ENCODE measurements at places on chromosomes 5 and 9.

DNA sequence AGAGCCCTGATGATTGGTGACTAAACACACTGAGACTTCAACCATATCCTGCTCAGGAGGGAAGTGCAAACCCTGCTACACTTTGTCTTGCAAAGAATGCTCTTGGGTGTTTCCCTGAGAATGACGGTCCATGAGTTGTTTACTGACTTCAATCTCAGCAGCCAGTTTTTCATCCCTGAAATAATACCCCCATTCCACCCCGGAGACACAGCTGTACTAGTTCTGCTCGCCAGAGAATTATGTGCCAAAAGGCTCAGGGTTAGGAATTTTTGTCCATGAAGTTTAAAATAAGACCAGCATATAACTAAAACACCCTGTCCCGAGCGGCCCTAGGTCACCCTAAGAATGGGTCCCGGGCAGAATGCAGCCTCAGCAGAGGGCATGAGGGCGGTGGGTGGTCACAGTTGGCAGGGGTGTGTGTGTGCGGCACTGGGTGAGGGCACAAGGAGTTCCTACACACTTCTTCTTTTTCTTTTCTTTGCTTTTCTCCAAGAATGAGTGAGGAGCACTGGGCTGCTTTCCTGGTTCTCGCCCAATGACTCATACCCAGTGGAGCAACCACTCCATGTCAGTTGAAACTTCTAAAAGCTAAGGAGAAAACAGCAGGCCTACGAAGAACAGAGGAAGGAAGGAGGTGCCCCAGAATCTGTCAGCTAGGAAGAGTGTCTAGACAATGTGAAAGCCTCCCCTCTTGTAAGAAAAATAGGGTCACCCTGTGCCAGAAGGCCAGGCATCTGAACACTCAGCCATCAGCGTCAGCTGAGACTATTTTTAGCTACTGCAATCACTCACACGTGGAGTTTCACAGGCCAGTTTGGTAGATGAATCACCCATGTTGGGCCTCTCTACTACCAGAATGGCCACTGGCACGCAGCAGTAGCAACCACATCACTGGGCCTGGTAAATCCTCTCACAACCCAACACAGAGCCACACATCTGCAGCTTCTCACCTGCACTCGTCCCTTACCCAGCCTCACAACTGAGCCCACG lies 105.9 kb downstream of the DPYSL3 start:
- DNase-seq = no peak

DNA sequence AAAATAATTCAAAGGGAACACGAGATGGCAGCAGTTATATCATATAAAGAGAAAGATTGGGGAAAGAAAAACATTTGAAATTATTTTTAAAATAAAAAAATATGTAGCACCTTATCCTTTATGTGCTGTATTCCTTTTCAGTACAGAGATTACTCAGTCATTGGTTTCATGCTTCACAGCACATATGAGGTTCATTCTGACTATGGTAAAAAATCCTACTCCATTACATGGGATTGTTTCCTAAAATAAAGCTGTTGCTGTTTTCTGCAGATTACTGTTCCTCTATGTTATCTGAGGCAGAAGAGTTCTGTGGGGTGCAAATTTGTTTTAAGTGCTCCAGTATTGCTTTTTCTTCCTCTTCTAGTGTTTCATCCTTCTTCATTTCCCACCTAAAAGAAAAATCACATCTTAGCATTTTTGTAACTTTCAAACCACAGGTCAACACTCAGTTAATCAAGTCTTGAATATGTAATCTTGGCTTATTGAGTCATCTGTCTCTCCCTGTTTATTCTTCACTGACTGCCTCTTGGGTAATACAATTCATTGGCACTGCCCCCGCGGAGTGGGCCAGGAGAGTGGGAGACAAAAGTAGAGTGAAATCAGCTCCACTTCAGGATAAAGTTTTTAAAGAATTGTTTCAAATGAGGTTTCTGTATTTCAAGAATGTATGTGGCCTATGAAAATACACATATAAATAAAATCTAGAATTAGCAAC lies 412.5 kb upstream of the POU5F2 start:
- DNase-seq = no peak

DNA sequence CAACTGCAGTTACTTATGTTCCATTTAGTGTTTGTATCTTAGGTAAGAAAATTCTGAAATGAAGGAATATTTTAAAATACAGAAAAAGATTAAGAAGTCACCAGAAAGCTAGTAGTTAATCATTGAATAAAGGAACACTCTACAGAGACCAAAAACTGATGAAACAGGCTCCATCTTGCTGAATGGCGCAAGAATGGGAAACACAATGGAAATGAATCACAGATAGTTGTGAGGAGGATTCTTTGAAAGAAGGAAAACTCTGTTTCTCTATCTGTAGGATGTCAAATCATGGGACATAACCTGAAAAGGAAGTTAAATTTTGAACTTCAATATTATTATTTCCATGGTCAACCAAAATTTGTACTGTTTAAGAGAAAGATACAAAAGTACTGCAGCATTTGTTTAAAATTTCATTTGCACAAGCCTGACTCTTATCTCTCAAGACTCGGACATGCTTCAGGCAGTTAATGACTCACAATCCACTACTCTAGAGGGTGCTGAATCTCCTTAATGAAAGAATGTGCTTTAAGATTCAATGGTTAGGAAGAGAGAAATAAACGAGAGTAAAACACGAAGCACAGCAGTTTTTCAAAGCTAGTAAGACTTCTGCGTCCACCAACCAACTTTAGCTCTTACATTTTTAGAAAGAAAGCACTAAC lies 1064.4 kb upstream of the DMAC1 start:
- no peak for DNase-seq

GRCh38 chr5:127994087-127994660 lies 89.4 kb upstream of the SLC12A2 start:
- no peak for DNase-seq

DNA sequence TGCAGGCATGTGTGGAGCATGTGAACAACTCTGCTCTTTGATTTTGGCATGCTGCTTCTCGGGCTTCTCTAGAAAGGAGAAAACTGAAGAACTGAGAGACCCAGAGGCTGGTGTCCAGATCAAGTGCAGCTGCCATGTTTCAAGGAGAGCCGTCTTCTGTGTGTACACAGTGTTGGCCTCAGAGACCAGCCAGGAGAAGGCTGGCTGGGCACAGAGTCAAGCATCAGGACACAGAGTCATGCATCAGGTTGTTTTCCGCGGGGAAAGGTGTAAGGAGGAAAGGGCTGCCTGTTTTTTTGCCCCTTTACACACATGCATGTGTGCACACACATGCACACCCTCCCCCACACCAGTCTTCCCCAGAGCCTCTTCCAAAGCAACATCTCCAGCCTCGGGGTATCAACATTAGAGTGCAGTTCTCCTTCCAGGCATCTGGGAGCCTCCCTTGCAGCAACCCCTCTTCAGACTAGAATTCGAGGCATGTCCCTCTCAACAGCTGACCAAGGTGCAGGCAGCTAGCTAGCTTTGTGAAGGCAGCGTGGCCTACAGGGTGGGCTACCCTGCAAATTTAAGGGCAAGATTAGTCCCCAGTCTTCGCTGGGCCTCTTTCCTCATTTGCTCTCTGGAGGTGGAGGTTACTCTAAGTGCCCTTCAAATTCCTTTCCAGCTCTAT lies 180.9 kb downstream of the AOPEP start:
- DNase-seq = no peak

DNA sequence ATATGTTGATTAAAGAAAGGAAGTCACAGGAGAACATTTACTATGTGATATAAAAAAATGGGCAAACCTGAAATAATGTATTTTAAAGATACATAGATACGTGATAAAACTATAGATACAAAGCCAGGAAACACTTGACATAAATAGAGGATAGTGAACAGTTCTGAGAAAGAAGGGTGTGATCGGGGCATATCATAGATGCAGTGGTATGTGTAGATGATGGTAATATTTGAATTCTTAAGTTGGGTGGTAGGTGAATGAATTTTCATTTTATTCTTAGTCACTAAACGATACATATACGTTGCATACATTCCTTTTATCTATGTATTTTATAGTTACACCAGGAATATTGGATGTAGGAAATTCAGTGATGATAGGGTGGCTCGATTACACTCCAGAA lies 138.7 kb upstream of the ARRDC3 start:
- DNase-seq = no peak

- no peak for DNase-seq
Measured at GRCh38 chr9:114250235-114250568, 72.7 kb upstream of the ORM1 start.

- no peak for DNase-seq
Measured at GRCh38 chr5:109688630-109688969, 1.1 kb upstream of the MAN2A1 start.

DNA sequence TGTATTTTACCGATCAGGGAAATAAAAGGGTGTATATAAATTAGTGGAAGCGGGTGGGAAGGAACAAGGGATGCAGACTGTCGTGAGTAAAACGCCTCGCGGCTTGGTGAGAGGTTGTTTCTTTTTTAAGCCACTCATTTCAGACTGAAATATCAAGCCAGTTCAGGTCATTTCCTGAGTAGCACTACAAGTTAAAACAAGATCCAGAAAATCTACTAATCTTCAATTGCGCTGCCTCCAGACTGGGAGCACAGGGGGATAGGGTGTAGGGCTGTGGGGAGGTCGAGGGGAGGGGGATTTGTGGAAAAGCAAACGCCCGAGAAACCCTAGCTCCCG lies 140.8 kb downstream of the TSSK1B start:
- DNase-seq = no peak

DNA sequence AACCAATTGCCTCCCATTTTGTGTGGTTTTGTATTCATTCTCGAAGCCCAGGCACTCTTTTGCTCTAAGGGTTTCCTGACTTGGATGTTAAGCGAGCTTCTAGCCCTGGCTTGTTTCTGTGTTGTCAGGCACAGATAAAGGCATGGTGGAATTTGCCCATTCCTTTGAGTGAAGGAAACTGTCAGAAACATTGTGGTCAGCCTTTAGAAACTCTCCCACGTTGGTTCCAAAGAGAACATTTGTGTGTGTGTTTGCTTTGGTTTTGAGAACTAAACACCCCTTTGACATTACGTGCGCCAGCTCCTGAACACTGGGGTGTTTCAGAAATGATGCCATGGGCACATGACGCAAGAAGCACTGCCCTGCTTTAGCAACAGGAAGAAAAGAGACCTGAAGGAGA lies 320.9 kb downstream of the NTRK2 start:
- no peak for DNase-seq

All from activated CD8-positive, alpha-beta memory T cell treated with anti-CD3 and anti-CD28 coated beads, Interleukin-2, amount 50 U/mL, for 48 hours (primary cell).